ENCODE measurements at places on chromosomes 3 and 15.

DNA sequence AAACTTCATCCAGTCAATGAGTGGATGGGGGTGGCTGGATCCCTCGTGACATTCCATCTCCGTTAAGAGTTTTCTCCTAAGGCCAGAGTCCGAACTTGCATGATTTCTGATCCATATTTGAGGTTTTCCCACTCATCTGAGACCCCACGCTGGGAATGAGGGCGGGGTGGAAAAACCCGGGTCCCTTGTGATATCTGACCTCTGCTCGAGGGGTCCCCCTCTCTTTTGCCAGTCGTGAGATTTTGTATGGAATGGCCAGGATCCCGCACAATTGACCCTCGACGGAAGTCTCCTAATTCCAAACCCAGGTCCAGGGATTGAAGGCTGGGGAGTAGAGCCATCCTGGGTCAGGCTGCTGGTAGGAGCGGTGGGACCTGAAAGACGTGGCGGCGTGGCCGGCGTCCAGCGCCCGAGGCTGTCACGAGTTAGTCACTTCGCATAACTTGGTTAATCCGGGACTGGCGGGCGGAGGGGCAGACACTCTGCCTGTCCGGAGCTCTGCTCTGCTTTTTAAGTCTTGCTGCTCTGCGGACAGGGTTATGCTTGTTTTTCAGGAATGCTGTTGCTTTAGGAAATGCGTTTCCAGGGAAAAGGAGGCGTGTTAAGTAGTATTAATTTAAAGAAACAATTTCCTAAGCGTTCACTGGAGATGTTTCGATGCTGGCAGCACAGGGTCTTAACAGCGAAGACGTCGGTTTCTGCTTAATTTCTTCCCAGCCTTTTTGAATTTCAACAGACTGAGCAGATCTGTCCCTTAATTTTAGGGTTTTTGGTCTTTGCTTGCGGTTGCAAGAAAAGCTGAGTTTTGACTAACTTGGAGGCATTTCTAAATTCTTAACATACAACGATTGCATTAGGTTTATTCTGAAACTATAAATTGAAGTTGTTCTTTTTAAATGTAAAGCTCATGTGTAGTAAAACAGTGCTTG, 69.7 kb upstream of the LRRFIP2 start:
- peak; percentile 65 for DNase-seq

GRCh38 chr3:14658978-14659377, 7.4 kb downstream of the CCDC174 start:
- DNase-seq, result no peak

- no peak for DNase-seq
Observed at GRCh38 chr3:134879990-134880389, 84.9 kb downstream of the EPHB1 start.

DNA sequence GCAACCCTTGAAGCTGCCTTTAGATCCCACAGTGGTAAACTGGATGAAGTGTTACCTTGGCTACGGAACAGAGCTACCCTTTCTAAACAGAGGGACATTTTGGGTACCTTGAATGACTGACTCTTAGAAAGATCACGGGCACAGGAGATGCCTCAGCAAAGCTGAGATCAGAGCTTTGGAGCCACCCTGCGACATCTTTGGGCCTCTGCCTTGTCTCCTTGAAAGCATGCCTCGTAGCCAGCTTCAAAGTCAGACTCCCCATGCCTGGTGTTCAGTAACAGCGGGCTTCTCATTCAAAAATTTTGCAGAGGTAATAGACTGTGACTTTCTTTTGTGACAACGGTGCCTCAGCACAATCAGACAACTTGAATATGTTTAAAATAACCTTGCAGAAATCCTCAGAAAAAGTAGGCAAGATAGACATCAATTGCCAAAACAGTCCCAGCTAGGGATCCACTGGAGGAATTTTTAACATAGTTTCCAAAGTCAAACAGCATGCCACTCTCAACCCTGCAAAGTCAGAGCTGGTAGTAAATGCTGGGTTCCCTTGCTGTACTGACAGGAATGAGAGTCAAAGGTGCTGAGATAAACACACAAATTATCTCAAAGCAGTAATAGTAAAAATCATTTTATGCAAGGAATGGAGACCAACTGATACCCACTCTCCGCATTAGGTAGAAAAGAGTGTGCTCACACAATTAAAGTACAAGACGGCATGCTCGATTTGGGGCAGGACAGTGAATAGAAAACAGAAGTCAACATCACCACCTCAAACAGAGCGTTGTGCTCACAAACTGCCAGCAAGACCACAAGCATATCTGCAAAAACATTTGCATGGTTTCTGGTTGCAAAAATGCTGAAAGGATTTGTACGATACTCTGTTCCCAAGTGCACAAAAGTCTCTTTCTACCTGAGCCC, 82.1 kb downstream of the MYO1E start:
- no peak for DNase-seq

DNA sequence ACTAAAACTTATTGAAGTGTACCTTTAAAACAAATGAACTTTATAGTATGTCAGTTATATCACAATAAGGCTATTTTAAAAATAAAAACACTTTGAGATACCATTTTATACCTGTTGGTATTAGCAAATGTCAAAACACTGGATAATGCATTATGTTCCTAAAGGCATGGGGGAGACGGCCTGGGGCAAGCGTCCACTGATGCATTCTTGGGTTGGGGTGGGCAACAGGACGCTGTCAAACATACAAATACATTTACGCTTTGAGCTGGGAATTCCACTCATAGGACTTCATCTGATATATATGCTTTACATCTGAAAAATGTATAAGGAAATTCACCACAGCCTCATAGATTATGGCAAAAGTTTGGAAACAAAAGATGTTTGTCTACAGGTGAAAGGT, 7.6 kb upstream of the GATA2 start:
- no peak for DNase-seq

- no peak for DNase-seq
Observed at GRCh38 chr3:72318504-72319193, 529.6 kb downstream of the SHQ1 start.

- no peak for DNase-seq
Observed at GRCh38 chr15:89168316-89168833, 53.0 kb downstream of the RLBP1 start.

DNA sequence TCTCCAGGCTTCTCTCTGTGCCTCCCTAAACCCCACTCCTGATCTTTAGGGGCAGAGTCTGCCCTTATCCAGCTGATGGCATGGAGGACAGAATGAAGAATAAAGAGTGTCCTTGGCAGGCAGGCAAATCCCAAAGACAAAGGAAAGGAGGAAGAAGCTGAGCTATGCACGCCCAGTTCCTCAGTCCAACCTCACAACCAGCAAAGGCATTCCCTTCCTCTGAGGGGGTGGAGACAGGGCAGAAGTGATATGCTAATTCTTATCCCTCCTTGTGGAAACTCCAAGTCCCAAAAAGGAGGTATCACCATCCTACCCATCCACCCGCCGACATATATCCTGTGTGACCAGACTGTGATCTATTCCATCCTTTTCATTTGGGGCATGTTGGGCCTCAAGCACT, 10.5 kb upstream of the CCDC54 start:
- peak; percentile 38 for DNase-seq

DNA sequence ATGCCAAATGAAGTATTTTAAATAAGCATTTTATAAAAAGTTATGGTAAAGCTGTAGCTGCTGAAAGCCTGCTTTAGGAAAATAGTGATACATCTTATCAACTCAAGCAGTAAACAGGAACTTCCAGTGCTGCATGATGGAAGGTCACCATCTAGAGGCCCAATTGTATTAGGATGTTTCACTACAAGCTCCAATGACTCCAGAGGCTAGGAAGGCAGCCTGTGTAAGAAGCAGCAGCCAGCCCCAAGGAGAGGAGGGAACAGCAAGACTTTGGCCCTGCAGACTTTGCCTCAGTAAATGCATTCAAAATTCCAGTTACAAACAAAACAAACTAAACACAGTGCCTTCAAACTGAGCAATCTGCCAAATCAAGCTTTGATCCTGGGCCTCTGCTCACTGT, 32.1 kb downstream of the ILDR1 start:
- no peak for DNase-seq

- DNase-seq, result no peak
Observed at GRCh38 chr15:101500865-101501551, 11.5 kb upstream of the PCSK6 start.

DNA sequence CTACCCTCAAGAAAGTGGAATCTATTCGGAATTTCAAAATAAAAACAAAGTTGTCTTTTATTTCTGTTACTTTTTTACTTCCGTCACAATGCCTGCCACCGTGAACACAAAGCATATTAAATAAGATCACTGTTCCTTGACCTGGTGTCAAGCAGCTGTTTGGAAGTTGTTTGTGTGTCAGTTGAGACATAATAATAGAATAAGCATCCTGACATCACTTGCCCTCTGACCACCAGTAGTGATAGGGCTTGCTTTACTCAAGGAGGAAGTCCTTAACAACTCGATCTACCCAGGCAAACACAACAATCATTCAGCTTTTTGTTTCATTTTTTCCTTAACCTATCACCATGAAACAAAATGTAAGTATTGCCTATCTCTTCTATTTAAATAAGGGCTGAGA, 454.4 kb upstream of the RASGRP1 start:
- no peak for DNase-seq

DNA sequence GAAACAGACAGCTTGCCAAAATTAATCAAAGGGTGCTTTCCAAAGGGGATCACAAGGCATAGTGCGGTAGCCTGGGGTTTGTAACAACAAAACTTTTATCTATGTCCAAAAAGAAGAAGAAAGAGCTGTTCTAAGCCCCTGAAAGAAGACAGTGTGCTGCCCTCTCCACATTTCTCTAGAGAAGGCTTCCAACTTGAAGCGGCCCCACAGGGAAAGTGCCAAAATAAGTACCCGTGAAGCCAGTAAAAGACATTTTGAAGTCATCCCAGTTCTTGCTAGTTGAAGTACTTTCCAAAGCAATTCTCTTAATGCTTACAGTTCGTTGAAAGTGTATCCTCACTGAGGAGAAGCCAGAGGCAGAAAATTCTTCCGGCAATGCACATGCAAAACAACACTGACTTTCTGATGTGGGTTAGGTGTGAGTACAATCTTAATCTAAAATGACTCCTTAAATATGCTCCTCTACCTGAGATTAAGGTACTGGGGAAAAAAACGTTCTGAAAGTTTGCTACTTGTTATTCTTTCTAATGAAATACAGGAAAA, 21.3 kb downstream of the GPR15 start:
- DNase-seq, result no peak

DNA sequence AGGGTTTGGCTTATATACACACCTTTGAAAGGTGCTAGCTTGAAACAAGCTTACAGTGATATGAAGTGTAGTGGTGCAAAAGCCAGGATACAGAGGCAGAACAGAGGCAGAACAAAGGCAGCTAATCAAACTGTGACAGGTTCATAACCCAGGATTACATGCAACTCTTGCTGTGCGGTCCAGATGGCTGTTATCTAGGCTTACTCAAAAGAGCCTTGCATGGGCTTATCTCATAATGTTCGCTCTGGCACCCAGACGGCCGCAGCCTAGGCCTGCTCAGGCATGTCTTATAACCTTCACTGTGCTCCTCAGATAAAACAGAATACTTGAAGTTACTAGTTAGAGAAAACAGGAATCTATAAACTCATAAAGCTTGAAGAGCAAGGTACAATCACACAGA, 22.8 kb upstream of the NOX5 start:
- DNase-seq, result no peak

DNA sequence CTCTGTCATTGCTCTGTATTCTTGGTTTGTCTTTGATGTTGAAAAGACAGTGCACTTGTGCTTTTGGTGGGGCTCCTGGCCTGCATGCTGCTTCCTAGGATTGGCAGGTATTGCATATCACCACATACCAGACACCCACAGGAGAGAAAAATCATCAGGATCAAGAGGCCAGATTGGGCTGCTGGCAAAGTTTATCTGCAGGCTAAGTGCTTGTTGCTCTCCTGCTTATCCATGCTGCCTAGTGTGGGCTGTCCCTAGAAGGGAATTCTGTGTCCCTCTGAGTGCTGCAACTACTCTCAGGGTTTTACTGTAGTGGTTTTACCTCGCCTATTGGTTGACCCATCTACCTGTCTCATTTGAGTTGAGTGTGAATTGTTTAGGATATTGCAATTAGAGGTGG, 833 bp upstream of the SLC22A13 start:
- no peak for DNase-seq

DNA sequence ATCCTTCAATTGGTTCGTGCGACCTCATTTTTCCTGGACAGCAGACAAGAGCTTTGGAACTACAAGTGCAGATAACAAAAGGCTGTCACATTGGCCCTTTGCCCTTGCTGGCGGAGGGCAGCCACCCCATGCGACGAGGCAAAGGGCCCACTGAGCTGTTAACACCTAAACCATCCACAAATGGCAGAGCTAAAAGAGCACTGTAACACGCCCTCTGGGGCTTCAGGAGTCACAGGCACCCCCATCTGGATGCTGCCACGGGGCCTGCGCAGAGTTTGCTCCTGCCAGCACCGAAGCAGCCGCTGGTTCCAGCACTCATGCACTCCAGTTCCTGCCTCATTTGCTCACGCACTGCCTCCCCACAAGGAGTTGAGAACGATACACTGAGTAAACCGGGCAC, 524.9 kb downstream of the ZNF385D start:
- DNase-seq, result no peak

GRCh38 chr15:71125831-71126450, 10.7 kb downstream of the THSD4 start:
- peak; percentile 58 for DNase-seq

GRCh38 chr3:183907911-183908331, 23.2 kb upstream of the PARL start:
- no peak for DNase-seq

GRCh38 chr3:71112576-71112975, 471.0 kb downstream of the FOXP1 start:
- no peak for DNase-seq

DNA sequence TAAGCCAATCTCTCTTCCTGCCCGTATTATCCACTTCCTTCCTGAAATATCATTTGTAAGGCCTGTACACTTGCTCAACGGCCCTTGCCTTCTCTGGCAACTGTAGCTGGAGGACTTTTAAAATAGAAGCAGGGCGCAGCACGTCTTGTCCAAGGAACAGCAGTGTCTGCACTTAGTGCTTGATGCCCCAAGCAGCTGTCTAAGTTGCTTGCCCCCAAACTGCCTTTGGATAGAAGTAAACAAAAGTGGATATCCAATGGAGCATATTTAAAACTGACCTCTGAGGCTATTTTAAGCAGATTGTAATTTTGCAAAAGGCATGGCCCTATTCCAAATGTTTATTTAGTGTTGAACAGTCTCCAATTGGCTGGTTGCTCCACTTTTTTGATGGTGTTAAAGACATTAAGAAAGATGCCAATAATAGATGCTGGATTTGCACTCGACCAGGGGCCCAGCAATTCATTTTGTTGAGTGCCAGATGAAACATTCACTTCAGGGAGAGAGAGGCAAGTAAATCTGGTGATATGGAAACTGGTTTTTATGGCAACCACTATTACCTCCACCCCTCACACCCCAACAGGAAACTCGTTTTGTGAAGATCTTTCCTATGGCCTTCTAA, 526.8 kb upstream of the TBL1XR1 start:
- DNase-seq, result no peak

DNA sequence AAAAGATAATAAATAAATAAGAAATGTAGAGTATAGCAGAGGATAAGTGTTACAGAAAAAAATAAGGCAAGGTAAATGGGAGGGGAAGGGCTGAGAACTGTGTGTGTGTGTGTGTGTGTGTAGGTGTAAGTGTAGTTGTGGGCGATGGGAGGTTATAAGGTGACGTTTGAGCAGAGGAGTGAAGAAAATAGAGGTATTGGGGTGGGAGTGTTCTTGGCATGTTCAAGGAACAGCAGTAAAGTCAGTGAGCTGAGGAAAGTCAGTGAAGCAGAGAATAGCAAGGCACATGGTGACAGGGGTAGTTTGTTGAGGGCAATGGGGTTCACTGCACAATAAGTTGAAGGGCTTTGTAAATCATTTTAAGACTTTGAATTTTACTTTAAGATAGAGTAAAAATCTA, 30.9 kb upstream of the ZNF148 start:
- DNase-seq, result no peak

- DNase-seq, result no peak
Observed at GRCh38 chr3:197789309-197789708, 1.7 kb upstream of the LRCH3 start.

All from iPS-NIHi11 (cell line).